CD4-positive, alpha-beta T cell treated with Interleukin-1 beta for 1 hour (primary cell): ENCODE measurements at places on chromosomes 13 and 19.

- no peak for DNase-seq
These were observed 97.2 kb downstream of the EPSTI1 start for GRCh38 chr13:42894765-42895243.

GRCh38 chr19:31500946-31501345 lies 151.7 kb upstream of the TSHZ3 start:
- DNase-seq = no peak

DNA sequence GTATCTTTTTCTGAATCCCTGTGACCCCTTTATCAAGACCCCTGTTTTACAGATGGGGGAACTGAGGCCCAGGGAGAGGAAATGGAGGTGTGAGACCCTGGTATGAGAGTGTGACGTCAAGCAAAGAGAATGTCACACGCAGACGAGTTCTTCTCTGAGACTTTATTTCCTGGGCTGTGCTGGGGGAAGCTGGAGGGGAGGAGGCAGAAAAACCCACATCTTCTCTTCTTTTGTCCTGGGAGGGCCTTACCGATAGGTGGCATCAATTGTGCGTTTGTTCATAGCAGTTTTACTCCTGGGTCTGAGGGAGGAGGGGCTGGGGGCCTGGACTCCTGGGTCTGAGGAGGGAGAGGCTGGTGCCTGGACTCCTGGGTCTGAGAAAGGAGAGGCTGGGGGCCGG lies 4.9 kb upstream of the KLK15 start:
- DNase-seq = no peak

DNA sequence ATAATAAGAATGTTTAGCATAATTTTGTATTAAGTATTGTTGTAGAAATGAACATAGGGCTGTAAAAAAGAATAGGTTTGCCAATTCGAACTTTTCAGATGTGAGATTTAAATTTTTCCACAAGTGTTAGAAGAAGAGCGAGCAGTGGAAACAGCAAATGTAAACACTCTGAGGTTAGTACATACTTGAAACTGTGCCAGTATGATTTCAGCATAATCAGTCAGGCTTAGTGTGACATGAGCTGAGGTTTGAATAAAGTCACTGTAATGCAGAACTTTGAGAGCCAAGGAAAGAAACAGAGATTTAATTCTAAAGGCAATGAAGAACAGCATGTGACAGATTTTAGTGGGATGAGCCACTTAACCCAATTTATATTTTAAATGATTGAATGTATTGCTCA lies 2166.4 kb downstream of the PCDH9 start:
- no peak for DNase-seq

DNA sequence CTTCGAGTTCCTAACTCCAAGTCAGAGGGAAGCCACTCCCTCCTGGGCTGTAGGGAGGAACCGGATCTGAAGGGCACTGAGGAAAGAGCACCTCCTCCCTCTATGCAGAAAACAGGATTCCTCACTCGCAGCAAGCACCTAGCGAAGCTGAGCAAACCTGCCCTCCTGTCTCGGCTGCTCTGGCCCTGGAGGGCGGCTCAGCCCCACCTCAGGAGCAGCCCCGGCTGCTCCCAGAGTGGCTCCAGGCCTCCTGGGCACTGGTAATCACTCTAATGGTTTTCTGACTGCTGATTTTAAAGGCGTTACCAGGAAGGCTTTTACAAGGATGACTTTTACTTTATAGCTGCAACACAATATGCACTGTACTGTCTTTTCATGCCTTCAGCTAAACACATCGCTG lies 312.5 kb downstream of the TEX29 start:
- DNase-seq = no peak

GRCh38 chr19:49553451-49554271 lies 25.9 kb downstream of the RCN3 start:
- DNase-seq = no peak

- DNase-seq = no peak
These were observed 63.4 kb downstream of the EFNB2 start for GRCh38 chr13:106471957-106472543.

- DNase-seq = peak; percentile 17
These were observed 29.0 kb downstream of the RANBP3 start for GRCh38 chr19:5948752-5949564.

GRCh38 chr13:112071723-112072533 lies 5.0 kb downstream of the SOX1 start:
- DNase-seq = no peak

GRCh38 chr19:8304841-8305621 lies 3.1 kb downstream of the CD320 start:
- no peak for DNase-seq

- no peak for DNase-seq
These were observed 34.1 kb downstream of the DLEU7 start for GRCh38 chr13:50809133-50810090.

DNA sequence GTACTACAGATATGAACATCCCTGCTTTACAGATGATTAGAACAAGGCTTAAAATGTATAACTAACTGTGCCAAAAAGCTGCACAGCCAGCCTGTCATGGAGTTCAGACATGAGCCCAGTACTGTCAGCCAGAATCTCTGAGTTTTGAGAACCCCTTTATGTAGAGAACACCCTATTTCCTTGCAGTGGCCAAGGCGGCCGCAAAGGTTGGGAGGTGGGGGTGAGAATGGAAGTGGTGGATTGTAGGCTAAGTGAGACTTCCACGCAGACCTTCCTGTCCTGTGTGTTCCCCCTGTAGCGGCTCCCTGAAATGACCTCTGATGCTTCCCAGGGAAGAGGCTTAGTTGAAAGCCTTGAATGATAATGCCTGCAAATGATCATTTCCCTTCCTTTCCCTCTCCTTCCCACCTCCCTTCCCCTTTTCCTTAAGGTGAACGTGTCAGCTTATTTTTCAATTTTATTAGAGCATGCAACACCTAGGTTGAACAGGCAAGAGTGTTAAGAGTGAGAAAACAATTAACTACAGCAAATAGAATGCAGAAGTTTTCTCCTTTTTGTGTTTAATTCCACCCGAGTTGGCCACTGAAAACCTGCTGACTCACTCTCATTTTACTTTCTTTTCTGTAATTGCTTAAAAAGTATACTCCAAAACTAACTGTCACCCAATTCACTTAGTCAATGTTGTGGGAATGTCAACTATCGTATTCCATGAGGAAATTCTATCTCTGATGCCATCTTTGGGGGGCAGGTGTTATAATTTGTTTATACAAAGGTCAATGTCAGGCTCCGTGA lies 167.0 kb upstream of the EDNRB start:
- no peak for DNase-seq

- DNase-seq = no peak
These were observed 3.1 kb downstream of the SOX21 start for GRCh38 chr13:94709001-94709834.
